Activated T-cell treated with anti-CD3 and anti-CD28 coated beads, Interleukin-2, amount 50 U/mL, for 72 hours (primary cell): ENCODE measurements at places on chromosomes 11 and 22. TPM values are rescaled to one million over a fixed set of nuclear protein-coding genes. Genes with fewer than 3 reads are reported as not detected.

GRCh38 chr11:91792779-91793262 is 431.8 kb upstream of the FAT3 start:
- no peak for DNase-seq

DNA sequence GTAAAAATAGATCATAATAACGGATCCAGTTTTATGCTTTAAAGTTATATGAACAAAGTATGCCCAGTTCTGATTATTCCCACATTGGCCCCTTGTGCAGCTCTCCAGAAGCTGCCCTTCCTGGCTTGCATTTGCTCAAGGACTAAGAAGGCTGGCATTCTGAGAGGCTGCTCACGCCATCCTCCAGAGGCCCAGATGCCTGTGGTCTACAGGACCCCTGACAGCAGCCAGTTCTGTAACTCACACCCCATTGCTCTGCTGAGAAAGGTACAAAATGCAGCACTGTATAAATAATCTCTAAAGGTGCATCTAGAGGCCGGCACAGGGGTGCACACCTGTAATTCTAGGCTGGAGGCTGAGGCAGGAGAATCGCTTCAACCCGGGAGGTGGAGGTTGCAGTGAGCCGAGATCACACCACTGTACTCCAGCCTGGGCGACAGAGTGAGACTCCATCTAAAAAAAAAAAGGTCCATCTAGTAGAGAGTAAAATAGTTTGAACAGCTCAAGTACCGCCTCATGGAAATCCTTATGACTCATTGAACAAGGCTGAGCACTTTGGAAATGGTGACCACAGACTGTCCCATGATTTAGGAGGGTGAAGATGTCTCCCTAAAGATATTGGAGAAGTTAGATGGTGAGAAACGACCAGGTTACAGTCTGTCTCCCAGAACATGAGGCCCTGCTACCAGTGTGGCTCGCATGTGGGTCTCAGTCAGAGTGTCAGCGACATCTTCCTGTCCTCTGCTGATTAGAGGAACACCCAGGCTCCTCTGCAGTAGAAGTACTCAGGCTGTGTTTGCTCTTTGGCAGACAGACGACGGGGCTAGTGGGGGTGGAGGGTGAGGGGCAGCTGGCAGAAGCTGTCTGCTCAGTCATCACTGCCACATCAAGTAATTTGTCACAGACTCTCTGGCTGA is 56.3 kb downstream of the KREMEN1 start:
- DNase-seq: no peak

DNA sequence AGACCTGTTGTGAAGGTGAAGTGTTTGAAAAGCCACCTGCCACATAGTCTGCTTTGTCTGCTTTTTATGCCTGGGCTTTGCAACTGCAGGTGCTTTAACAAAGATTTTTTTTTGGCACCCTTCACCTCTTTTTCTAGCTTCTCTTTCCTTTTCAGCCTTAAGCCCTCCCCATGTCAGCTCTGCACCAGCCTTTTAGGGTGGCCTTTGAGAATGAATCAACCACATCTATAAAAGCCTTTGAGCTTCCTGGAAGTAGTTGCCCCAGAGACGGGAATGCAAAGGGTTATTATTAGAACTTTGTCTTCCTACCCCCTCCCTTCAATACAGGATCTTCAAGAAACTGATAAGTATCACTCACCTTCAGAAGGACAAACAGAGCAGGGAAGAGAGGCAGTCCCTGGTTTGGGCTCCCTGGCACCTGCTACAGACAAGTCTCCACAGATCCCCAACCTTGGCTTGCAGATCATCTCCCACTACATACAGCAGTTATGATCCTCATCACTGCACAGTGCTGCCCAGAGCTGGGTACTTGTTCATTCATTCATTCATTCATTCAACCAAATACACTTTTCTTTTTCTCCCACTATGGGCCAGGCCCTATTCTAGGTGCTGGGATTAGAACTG is 8.0 kb downstream of the PVALB start:
- no peak for DNase-seq

GRCh38 chr11:68457898-68458249 is 2.7 kb upstream of the PPP6R3 start:
- no peak for DNase-seq

- no peak for DNase-seq
Observed at GRCh38 chr11:113238721-113239120, 75.7 kb upstream of the TTC12 start.

- DNase-seq: no peak
Observed at GRCh38 chr11:35848616-35849015, 95.2 kb upstream of the LDLRAD3 start.

DNA sequence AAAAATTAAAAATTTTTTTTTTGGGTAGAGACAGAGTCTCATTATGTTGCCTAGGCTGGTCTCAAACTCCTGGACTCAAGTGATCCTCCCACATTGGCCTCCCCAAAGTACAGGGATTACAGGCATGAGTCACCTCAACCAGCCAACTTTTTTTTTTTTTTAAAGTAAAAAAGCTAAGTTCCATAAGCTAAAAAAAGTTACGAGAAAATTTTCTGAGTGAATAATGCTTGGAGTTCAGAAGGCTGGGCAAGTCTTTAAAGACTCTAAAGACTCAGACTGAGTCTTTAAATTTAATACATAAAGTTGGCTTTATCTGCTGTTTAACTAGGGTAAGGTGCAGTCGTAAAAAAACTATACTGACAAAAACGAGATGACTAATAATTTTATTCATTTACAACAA is 5.6 kb downstream of the DDX6 start:
- DNase-seq: peak; percentile 21

- no peak for DNase-seq
Observed at GRCh38 chr11:15918674-15919073, 437.7 kb downstream of the SOX6 start.

- DNase-seq: no peak
Observed at GRCh38 chr22:38737302-38738060, 18.3 kb downstream of the SUN2 start.

DNA sequence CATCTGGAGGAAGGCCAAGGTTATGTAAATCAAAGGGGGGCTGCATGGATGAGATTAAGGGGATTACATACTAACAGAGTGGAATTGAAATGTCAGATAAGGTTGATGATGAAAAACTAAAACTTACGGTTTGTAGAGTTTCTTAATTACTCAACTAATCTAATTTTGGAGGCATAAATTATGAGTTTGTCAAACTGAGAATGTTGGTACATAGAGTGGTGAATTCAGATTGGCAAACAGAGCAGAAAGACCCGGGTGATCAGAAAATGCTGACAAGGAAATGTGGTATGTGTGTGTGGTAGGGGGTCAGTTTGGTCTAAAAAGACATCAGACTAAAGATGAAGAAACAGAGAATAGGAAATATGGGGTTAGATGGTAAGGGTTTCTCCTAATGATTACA is 11.0 kb downstream of the MS4A6E start:
- no peak for DNase-seq

DNA sequence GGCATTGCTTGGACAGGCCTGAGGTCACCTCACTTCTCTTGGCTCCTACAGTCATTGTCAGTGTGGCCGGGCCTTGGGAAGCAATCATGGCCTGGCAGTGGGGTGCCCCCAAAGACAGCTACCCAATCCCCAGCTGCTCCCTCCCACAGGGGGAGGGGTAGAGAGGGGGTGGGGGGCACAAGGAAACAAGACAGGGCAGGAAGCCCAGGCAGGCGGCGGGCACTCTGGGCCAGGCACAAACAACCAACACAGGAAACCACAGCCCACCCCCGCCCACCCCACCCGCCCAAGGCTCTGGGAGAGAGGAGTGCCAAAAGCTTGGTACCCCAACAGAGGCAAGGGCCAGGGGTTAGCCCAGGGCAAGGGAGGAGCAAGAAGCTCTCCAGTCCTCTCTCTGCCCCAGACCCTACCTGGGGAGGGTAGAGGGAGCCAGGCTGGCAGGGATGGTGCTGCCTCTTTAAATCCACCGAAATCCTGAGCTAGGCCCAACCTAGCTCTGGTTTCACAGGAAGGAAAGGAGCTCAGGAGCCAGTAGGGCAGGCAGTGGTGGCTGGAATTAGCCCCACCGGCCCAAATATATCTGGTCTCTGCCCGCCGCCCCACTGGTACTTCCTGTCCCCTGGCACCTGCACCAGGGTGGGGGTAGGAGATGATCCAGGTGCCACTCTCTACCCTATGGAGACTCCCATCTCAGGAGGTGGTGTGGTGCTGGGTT is 12.2 kb downstream of the BCL9L start:
- DNase-seq: no peak

DNA sequence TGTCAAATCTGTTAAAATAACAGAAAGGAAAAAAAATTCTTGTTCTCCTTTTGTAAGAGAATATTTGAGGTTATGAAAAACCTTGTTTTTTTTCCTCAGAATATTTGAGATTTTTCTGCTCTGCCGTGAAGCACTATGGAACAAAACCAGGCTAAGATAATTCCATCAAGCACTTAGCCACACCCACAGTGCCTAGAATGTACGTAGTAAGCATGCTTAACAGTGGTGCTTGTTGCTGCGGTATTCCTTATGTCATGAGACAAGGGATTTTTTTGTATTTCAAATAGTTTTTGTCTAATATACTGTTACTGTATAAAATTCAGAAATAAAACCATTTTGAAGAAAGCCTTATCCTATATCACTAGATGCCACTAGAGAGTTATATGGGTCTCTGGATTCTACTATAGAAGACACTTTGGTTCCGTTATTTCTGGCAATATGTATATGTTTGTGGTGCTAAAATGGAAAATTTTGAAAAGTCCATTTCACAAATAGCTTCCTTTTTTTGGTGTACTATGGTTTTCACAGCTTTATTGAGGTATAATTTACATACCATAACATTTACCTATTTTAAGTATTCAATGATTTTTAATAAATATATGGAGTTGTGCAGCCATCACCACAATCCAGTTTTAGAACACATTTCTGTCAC is 23.7 kb downstream of the PDHX start:
- DNase-seq: no peak

- DNase-seq: no peak
Observed at GRCh38 chr11:2484576-2485125, 39.8 kb downstream of the KCNQ1 start.

GRCh38 chr11:123103326-123103980 is 41.5 kb upstream of the HSPA8 start:
- DNase-seq: peak; percentile 19

GRCh38 chr22:22681221-22681739 is 36.9 kb downstream of the GGTLC2 start:
- DNase-seq: no peak

DNA sequence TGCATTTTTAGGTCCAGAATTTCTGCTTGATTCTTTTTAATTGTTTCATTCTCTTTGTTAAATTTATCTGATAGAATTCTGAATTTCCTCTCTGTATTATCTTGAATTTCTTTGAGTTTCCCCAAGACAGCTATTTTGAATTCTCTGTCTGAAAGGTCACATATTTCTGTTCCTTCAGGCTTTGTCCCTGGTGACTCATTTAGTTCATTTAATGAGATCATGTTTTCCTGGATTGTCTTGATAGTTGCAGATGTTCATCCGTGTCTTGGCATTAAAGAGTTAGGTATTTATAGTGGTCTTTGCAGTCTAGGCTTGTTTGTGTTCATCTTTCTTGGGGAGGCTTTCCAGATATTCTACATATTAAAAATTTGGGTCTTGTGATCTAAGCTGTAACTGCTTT is 694.8 kb upstream of the CCDC179 start:
- no peak for DNase-seq

DNA sequence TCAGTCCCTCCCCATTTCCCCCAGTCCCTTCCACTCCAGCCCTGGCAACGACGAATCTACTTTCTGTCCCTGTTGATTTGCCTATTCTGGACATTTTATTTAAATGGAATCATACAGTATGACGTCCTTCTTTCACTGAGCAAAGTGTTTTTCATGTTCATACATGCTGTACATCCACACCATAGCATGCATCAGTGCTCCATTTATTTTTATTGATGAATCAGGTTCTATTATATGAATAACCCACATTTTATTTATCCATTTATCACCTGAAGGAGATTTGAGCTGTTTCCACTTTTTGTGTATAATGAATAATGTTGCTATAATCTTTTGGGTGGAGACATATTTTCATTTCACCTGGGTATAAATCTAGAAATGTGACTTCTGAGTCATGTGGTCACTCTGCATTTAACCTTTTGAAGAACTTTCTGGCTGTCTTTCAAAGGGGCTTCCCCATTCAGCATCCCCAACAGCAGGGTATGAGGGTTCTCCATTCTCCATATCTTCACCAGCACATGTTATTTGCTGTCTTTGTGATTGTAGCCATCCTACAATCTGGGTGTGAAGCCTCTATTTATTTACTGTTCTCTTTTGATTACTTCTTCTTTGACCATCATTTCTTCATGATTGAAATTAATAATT is 531.7 kb downstream of the ETS1 start:
- DNase-seq: no peak

GRCh38 chr22:41234815-41235695 is 5.7 kb downstream of the CHADL start:
- no peak for DNase-seq

- DNase-seq: no peak
Observed at GRCh38 chr11:119639642-119640205, 89.3 kb downstream of the NECTIN1 start.

GRCh38 chr11:62752994-62753735 is 795 bp downstream of the ZBTB3 start:
- DNase-seq: no peak

DNA sequence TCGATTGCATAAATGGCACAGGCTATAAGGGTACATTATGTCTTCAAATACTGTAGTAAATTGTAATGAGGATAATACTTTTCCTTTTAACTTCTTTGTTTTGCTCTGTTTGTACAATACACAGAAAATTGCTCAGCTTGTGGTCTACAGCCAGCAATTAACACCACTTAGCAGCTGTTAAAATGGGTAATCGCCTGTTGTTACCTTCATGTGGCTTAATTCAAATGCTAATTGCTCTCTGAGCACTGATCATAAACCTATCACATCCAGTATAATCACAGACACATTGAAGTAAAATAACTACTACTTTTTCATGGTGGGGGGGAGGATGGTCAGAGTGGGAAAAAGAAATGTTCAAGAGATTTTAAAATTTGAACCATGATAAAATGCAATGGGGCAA is 1164.1 kb upstream of the CNTN5 start:
- DNase-seq: no peak

GRCh38 chr11:129316781-129317180 is 58.9 kb upstream of the BARX2 start:
- DNase-seq: no peak

DNA sequence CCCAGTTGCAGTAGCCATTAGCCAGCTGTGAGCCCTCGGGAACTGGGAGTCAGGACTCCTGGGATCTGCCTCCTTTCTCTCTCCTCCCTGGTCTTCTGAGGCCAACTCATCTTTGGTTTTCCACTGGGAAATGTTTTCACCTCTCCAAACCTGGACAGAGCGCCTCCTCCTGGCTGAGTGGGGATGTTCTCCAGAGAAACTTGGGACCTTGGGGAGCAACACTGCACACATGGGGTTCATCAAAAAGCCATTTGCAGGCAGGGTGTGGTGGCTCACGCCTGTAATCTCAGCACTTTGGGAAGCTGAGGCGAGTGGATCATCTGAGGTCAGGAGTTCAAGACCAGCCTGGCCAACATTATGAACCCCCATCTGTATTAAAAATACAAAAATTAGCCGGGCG is 145.4 kb downstream of the NECTIN1 start:
- DNase-seq: no peak

Gene PRPF19
- 175 TPM for total RNA-seq

Gene USP35
- 17.3 TPM for total RNA-seq

Gene FOXRED1
- 51.9 TPM for total RNA-seq

Gene ANKK1
- total RNA-seq: 0.12 TPM

Gene SPDYC
- not detected for total RNA-seq

Gene MUC5AC
- total RNA-seq: not detected

Gene YPEL4
- total RNA-seq: 1.3 TPM

Gene RIMBP3C
- total RNA-seq: not detected

Gene KCNK4
- 0.35 TPM for total RNA-seq

Gene HORMAD2
- total RNA-seq: 0.12 TPM

Gene BMAL1
- 29.6 TPM for total RNA-seq

Gene MOB2
- total RNA-seq: 31.0 TPM

Gene FAM180B
- total RNA-seq: 0.24 TPM

Gene IL17REL
- total RNA-seq: 0.36 TPM
